Activated CD4-positive, alpha-beta T cell treated with anti-CD3 and anti-CD28 coated beads, Interleukin-2, amount 10 ng/mL, durations not matched to agents 7 days and 5 days (primary cell): ENCODE measurements at places on chromosomes 3 and 15. TPM values are rescaled to one million over a fixed set of nuclear protein-coding genes. Genes with fewer than 3 reads are reported as not detected.

- no peaks in the 10 kb centered on the region for H3K36me3 ChIP-seq
- peaks cover 11% of the 10 kb centered on the region for H3K27me3 ChIP-seq
- H3K4me3 ChIP-seq, result no peak overlapping the region
- no peak overlapping the region for H3K27ac ChIP-seq
- peaks cover 20% of the 10 kb centered on the region for H3K4me1 ChIP-seq
- no peak for DNase-seq
Measured at GRCh38 chr3:183576487-183577107, 21.1 kb upstream of the KLHL6 start.

GRCh38 chr15:38479266-38479665 is 25.3 kb downstream of the FAM98B start:
- peaks cover 28% of the 10 kb centered on the region for H3K4me1 ChIP-seq
- H3K27ac ChIP-seq, result no peak overlapping the region
- H3K4me3 ChIP-seq, result no peak overlapping the region
- H3K36me3 ChIP-seq, result peaks cover 40% of the 10 kb centered on the region
- DNase-seq, result no peak
- no peaks in the 10 kb centered on the region for H3K27me3 ChIP-seq

- no peaks in the 10 kb centered on the region for H3K27me3 ChIP-seq
- no peak overlapping the region for H3K27ac ChIP-seq
- DNase-seq, result no peak
- H3K4me1 ChIP-seq, result peaks cover 27% of the 10 kb centered on the region
Measured at GRCh38 chr3:42123824-42124658, 32.9 kb downstream of the TRAK1 start.

DNA sequence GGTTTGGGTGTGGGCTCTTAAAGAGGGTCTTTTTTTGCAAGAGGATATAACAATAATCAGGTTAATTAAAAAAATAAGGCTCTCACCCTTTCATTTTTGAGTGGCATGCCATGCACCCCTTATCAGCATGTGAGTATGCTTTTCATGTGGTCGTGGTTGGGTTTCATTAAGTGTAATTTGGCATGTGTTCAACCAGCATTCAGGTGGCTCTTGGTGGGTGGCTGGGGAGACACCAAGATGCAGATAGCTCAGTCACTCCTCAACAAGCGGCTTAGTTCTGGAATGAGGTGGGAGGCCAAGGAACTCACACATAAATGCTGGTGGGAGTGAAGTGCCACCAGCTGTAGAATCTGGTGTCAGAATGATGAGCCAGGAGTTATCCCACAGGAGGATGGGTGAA is 66.8 kb downstream of the FLNB start:
- peaks cover 22% of the 10 kb centered on the region for H3K36me3 ChIP-seq
- no peak overlapping the region for H3K27ac ChIP-seq
- peak; percentile 44 for DNase-seq
- H3K4me1 ChIP-seq, result peaks cover 27% of the 10 kb centered on the region
- no peaks in the 10 kb centered on the region for H3K27me3 ChIP-seq

Gene CNTN4
- not detected for total RNA-seq

Gene ACKR2
- 0.40 TPM for total RNA-seq
